ENCODE measurements at places on chromosomes 11 and 22.

GRCh38 chr11:122105044-122105758 lies 10.8 kb downstream of the BLID start:
- no peak for DNase-seq

DNA sequence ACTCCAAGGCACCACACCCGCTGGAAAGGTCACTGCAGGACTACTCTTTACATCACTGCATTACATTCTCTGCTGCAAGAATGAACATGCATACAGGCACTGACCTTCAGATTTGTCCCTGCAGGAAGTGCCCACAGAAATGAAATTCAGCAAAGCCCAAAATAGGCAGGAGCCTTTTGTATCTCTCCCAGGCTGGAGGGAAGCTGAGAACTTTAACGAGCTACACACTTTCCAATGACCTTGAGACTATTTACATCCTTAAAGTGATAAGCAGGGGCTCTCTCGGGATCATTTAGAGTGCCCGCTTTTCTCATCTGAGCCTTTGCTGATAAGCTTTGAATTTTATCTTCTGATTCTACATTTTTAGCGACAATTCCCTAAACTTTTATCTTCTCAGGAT lies 12.5 kb downstream of the FEZ1 start:
- DNase-seq: no peak

- DNase-seq: no peak
These were observed 25.6 kb downstream of the TRIM29 start for GRCh38 chr11:120112174-120112796.

DNA sequence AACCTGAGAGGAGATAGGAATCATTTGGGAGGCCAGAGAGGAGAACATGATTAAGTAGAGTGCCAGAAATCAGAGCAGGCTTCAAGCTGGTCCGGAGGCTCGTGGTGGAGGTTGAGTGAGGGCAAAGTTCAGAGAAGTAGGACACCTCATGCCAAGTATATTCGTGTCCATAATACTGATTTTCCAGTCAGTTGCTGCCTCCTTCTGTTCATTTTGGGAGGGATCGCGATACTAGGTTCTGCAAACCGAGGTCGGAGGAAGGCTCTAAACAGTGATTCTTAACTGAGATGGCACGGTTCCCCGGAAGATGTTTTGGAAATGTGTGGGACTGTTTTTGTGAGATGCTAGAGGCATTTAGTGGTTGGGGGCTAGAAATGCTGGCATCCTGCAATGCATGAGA lies 13.6 kb upstream of the CD3E start:
- no peak for DNase-seq

DNA sequence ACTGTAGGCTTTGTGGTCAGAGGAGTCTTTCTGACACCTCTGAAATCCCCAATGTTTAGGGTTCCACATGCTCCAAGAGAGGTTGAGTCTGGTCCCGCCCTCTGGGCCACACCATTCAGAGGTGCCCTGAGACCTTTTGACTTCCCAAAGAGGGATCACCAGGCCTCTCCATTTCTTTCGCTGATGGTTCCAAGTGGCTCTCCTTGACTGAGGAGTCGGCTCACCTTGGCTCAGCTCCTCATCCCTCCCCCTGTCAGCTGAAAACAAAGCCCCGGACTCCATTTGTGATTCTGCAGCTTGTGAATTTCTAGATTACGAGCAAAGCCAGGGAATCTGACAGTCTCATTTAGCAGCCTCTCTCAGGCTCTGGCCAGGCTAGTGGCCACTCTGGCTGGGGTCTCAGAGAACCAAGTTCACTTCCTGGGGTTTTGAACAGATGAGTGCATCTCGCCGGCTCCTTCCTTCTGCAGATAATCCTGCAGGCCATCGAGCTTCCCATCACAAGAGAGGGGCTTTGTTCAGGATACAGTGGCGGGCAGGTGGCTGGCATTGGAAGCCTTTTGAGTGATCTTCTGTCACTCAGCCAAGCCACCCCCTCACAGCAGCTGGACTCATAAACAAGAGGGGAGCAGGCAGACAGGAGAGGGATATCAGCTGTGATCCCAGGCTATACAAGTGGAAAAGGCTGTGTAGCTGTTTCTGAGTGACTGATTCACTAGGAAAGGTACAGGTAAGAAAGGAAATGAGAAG lies 102.9 kb downstream of the TRIM29 start:
- no peak for DNase-seq
